ENCODE measurements at places on chromosomes 7 and 10.

GRCh38 chr7:95066737-95067530 lies 159.5 kb downstream of the PPP1R9A start:
- DNase-seq = no peak

DNA sequence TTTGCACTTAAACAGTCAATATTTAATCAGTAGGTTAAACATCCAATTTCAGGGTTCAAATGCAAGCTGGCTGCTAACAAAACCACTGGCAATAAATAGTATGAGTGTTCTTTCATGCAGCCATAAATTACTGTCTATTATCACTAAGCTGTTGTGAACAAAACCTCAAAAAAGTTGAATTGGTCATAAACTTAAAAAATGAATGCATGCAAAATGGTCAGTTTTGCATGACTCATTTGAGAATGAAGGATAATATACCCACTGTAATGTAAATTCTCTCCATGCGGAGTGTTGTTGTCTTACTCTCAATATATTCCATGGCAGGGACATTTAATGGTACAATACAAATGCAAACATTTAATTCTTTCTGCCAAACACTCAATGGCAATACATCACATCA lies 226.4 kb downstream of the MAGI2 start:
- no peak for DNase-seq

- DNase-seq = no peak
These were observed 87.0 kb downstream of the ALOX5 start for GRCh38 chr10:45461034-45461433.

- DNase-seq = no peak
These were observed 11.0 kb downstream of the RASGEF1A start for GRCh38 chr10:43255634-43256431.

GRCh38 chr7:28722684-28723083 lies 235.4 kb downstream of the TRIL start:
- no peak for DNase-seq

DNA sequence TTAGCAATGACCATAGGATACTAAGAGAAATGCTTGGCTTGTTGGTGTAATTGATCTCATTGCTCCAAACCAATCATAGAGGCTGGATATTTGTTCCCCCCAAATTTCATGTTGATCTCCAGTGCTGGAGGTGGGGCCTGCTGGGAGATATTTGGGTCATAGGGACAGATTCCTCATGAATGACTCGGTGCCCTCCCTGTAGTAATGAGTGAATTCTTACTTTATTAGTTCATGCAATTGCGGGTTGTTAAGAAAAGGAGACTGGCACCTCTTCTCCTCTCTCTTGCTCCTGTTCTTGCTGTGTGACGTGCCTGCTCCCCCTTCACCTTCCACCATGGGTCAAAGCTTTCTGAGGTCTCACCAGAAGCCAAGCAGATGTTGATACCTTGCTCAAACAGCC lies 630.1 kb downstream of the CALN1 start:
- DNase-seq = no peak

DNA sequence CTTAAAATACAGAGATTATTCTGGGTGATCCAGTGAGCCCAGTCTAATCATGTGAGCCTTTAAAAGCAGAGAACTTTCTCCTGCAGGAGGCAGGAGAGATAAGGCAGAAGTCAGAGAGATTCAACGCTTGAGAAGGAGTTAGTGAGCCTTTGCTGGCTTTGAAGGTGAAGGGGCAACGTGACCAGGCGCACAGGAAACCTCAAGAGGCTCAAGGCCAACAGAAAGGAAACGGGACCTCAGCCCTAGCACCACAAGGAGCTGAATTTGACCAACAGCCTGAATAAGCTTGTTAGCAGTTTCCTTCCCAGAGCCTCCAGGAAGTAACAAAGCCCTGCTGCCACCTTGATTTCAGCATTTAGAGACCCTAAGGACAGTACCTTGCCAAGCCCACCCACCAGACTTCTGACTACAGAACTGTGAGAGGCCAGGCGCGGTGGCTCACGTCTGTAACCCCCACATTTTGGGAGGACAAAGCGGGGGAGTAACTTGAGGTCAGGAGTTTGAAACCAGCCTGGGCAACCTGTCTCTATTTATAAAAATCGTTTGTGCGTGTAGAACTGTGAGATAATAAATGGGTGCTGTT lies 87.3 kb upstream of the KAT6B start:
- DNase-seq = no peak

All from dorsolateral prefrontal cortex (tissue), 122 donors.